Activated CD4-positive, CD25-positive, alpha-beta regulatory T cell treated with anti-CD3 and anti-CD28 coated beads, Interleukin-2, amount 50 U/mL, for 72 hours (primary cell): ENCODE measurements at places on chromosomes 2 and 18.

GRCh38 chr2:237092920-237093781 lies 7.5 kb downstream of the COPS8 start:
- DNase-seq = no peak

- DNase-seq = no peak
These were observed 650.5 kb upstream of the LINC00305 start for GRCh38 chr18:64799376-64799775.

DNA sequence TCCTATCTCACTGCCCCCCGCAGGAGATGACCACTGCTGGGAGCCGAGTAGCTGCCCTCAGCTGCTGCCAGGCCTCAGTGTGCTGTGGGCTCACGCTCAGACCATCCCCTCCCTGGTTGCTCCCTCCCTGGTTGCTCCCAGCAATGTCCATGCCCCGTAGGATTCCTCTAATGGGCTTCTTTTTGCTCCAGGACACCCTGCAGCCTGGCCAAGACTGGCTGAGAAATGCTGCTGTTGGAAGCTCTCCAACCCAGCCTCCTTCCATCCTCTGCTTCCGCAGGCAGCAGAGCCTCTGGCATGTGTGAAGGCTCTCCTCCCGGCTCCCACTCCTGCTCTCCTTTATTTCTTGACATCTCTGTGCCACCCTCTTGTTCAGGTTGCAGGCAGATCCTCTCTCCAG lies 48.6 kb downstream of the SOX11 start:
- no peak for DNase-seq

DNA sequence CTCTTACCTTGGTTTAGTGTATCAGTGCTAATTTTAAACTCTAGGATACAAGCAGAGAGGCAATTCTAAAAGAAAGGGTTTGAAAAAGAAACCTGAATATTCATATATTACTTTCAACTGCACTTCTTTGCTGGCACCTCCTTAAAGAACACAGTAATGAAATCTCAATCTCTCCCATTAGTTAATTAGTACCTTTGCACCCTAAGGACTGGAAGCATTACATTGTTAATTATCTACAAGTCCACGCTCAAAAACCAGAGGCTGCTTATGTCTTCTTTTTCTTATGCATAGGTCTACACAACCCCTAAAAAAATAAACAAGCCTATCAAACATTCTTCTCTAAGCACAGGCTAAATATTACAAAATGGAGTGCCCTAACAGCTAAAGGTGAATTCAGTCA lies 20.2 kb downstream of the EPHA4 start:
- DNase-seq = no peak

DNA sequence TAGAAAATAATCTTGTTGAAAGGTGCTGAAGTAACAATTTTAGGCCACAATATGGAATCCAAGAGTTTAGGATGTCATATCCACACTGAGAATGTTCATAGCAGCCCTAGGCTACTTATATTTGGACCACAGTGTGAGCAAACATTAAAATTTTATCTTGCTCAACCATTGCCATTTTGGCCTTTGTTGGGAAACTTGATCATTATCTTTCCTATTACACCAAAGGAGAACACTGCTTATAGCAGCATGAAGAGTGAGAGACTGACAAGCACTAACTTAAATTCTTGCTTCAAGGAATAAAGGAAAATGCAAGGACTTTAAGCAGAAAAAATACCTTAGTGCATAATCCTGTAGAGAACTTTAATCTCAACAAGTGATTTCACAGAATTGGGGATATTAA lies 86.3 kb upstream of the LRRTM4 start:
- DNase-seq = no peak

DNA sequence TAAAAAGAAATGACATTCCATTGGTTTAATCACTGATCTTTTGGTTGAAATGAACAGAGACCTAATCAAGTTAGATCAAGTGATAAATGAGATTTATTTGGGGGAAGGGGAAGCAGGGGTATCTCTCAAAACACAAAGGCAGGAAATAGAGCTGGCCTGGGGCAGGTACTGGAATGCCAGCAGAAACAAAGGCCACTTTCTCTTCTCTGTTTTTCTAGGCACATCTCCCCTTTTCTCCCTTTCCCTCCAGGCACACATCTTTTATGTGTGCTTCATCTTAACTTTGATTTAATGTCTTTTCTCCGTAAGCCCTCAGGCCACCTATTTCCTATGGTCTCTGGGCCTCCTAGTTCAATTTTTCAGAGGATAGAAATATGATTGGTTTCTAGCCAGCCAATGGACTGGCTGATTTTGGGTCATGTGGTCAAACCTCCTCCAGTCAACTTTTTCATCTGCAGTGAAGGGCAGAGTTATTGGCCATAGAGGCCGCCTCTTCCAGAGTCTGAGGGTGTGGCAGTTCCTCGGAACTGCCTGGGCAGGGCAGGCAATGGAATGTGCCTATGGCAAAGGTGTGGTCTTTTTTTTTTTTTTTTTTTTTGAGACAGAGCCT lies 58.9 kb upstream of the FAM136A start:
- no peak for DNase-seq

- DNase-seq = no peak
These were observed 5.2 kb upstream of the COMMD1 start for GRCh38 chr2:61900281-61900680.

DNA sequence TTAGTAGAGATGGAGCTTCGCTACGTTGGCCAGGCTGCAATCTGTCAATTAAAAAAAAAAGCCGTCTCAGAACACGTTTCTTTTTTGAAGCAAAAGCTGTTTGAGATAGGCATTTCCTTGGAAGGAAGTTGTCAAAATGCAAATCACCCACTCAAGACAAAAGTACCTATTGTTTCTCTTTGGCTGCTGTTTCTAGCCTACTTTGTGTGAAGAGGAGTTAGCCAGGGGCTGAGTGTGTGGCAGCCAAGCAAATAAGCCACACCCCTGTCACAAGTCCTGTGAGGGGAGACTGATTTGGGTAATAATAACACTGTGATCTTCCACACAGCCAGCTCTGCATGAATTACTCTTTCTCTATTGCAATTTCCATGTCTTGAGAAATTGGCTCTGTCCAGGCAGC lies 47.4 kb upstream of the CDCA7 start:
- no peak for DNase-seq

DNA sequence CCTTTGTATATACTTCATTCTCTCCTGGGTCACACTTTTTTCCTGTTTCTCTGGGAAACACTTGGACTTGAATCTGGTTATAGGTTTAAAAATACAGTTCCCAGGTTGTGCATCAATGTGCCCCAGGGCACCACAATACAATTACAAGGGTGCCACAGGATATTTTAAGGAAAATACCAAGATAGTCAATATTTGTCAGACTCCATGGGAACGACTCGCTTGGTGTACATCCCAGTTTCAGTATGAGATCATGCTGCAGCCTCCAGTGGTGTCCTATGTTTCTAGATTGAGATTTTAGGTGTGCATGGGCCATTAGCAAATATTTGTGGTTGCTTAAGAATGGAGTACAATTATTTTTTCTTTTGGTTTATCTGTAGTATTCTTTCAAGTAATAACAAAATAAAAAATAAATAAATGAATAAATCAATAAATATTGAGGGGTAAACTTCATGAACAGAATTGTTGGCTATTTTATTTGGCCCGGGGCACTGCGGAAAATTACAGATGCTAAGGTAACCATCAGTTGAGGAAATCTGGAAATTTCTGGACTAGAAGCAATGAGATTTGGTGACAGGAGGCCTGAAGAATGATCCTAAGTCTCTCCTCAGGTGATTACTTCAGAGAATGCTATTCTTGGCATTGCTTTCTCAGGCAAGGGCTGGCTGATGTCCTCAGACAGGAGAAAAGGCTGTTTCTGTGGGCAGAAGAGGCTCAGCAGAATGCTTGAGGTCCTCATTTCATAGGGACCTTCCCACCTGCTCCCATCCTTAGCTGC lies 649.3 kb upstream of the SOX11 start:
- DNase-seq = no peak

- no peak for DNase-seq
These were observed 143.4 kb upstream of the CYP26B1 start for GRCh38 chr2:72291059-72291458.

GRCh38 chr2:1747065-1747941 lies 3.0 kb upstream of the PXDN start:
- DNase-seq = no peak

DNA sequence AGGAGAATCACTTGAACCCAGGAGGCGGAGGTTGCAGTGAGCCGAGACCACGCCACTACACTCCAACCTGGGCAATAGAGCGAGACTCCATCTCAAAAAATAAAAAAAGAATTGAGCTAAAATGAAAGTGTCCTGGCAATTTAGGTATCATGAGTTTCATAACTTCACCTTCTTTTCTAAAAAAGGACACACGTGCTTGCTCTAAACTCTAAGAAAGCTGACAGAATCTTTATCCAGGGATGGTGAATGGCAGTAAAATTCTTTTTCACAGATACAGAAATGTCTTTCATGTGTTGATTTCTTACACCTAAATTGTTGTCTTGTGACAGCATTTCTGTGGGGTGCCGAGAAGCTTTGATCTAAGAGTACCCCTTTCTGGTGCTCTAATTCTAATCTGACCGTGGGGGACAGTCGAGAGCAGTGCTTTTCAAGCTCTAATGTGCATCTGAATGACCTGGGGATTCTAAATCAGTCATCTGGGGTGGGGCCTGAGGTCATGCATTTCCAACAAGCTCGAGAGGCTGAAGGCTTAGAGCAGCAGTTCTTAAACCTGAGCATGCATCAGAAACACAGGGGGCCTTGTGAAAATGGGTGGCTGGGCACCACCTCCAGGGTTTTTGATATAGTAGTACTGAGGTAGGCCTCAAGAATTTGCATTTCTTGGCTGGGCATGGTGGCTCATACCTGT lies 42.1 kb upstream of the REL start:
- no peak for DNase-seq

DNA sequence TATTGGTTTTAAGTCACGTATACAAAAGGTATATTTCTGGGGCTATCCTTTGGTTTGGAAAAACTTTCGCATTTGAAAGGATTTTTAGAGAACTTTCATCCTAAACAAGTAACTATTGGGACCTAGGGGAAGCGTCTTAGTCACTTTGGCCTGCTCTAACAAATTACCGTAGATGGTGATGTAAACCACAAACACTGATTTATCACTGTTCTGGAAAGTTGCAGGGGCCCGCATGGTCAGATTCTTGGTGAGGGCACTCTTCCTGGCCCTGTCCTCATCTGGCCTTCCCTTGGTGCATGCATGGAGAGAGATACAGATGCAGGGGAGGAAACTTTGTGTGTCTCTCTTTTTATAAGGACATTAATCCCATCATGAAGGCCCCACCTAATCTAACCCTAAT lies 49.1 kb upstream of the ANKRD62 start:
- no peak for DNase-seq

GRCh38 chr18:24613896-24614640 lies 153.6 kb downstream of the HRH4 start:
- no peak for DNase-seq

- DNase-seq = no peak
These were observed 88.4 kb downstream of the NYAP2 start for GRCh38 chr2:225487878-225488416.

GRCh38 chr2:104862058-104862941 lies 8.4 kb downstream of the POU3F3 start:
- no peak for DNase-seq

GRCh38 chr2:100964222-100964621 lies 37.9 kb upstream of the RPL31 start:
- DNase-seq = no peak

DNA sequence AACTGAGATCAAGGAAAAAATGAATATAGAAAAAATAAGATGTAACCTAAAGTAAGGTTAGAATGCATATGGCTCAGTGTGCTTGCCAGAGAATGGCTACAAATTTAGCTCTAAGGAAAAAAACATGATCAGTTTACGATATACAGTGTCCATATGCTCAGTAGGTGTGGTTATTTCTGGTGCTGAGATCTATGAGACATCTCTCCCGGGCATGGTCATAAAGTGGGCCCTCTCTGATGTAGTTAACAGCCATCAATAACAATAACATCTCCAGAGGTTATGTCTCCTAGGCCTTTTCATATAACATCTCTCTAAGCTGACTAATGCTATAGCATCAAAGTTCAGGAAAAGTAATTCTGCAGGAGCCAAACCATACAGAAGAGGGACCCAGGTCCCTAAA lies 56.3 kb upstream of the UBE2E3 start:
- no peak for DNase-seq

GRCh38 chr18:61031626-61032025 lies 301.6 kb upstream of the CDH20 start:
- no peak for DNase-seq

DNA sequence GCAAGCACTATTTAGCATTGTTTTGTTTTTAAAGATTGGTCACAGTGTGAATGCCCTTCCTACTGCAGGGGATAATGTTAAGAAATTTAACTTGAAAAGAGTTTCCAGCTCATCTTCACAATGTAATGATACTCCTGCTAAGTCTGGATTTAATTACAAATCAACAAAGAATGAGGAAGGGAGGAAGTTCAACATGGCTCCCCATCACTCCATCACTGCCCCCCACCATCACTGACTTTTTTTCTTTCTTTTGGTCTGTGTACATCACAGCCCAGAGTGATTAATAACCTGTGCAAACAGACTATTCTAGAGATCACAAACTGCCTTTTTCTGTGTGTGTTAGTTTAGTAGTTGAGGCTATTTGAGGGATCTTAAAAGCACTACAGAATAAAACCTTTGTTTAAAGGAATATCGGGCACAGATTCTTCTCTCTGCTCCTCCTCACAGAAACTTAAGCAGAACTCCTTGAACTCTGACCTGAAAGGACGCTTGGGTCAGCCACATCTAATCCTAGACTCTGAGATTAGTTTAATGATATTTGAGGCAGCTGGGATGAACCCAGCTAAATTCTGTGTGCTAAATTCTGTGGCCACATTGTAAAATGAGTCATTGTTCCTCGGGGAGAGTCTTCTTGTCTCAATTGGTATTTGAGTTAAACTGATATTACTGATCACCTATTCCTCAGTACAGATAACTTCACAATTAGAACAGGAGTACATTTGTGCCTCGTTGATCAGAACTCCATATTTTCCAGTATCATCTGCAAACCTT lies 47.8 kb downstream of the SATB2 start:
- DNase-seq = no peak

- no peak for DNase-seq
These were observed 29.0 kb downstream of the ZC3H6 start for GRCh38 chr2:112304298-112304941.

DNA sequence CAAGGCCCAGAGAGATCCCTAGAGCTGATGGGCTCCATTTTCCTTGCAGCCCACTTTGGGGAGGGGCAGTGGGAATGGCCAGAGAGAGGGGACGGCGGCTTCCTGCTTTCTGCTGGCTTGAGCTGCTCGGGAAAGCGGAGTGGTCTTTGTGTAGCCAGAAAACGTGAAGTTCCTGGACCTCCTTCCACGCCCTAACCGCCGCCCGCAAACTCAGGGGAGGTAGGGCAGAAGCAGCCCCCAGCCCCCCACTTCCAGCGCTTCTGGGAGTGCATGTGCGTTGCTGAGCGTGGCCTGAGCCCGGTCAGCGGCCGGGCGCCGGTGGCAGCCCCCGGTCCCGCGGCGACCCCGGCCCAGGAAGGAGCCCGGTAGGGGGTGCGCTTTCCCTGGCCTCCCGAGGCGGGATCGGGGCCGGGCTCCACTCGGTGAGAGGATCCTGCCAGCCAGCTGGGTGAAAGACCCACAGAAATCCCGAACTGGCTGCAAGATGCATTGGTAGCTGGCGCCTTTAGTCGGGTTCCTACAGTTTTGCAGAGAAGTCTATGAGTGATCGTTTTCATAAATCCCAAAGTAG lies 25.3 kb upstream of the BOD1L2 start:
- DNase-seq = no peak

GRCh38 chr2:106073678-106074406 lies 120.3 kb downstream of the UXS1 start:
- DNase-seq = no peak

GRCh38 chr2:187569042-187569441 lies 14.8 kb upstream of the TFPI start:
- DNase-seq = no peak
